ENCODE measurements at places on chromosomes 16 and 17.

GRCh38 chr16:80948886-80949493, 57.7 kb downstream of the CMC2 start:
- peak; percentile 49 for DNase-seq

DNA sequence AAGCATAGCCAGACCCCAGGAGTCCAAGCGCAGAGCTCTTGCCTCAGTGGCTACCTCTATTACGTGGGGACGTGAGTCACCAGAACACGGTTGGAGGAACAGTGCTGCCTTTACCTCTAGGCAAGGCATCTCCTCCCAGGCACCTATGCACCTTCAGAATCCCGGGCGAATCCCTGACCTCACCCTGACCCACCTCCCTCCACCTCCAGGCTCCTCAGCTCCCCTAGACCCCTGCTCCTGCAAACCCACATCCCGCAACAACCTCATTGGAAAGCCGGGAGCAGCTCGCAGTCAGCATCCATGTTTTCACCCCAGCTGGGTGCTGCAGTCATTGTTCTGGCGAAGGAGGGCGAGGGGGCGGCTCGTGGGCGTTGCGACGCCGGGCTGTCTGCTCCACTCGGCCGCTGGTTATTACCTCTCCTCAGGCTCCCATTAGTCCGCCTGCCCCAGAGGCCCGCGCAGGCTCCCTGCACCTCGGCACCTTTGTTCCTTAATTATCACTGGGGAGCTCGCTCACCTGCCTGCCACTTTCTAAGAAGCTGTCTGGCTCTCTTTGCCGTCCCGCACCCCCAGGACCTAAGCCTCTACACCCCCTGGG, 24.6 kb upstream of the DLX4 start:
- no peak for DNase-seq

GRCh38 chr17:82134101-82134500, 36.1 kb upstream of the FASN start:
- no peak for DNase-seq

DNA sequence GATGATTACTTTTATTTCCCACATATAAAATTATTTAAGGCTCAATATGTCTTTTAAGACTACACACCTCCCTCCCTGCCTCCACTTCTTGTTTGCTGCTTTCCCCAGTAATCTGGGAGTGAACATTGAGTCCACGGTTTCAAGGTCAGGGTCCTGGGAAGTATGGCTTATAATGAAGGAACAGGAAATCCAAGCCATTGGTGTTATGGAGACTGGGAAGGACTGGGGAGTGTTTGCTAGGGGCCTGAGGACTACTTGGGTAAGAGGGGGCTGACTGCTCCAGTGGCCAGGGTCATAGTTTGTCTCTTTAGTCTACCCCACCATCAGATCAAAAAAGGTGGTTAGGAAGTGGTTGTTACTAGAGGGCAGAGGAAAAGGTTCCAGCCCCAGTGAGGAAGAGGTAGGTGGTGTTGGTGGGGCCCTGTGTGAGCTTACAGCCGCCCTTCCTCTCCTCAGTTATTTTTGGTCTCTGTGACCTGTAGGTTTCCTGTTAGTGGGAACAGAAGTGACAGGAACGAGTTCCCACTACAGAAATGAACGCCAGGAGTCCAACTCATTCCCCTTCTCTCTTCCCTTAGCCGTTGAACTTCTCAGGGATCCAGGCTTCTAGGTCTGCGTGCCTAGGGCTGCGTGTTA, 742 bp upstream of the SLC16A13 start:
- DNase-seq = no peak

- no peak for DNase-seq
These were observed 14.8 kb upstream of the GRIN2A start for GRCh38 chr16:10196999-10197398.

GRCh38 chr17:50109785-50110184, 14.6 kb downstream of the PDK2 start:
- DNase-seq = no peak

DNA sequence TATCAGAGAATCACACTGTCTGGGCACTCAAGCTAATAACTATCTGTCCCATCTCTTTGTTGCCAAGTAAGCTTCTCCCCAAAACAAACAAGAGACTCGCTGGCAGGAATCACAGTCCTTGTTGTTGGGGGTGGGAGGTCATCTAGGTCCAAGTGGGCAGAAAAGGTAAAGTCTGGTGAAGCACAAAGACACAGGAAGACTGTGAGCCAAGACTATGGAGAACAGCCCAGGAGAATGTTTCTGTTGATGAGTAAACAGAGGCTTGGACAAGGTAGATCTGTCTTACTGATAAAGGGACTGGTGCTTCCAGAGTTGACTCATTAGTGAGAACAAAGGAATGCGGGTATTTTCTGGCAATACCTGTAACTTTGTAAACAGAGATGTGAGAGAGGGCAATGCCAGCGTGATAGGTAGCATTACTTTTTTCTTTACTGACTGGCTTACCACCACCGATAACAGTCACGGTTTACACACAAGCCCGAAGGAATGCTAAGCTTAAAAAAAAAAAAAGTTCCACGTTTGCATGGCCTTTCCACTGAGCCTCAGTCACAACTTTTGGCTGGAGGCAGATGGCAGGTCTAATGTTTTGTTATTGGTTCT, 11.5 kb upstream of the MMD start:
- no peak for DNase-seq

DNA sequence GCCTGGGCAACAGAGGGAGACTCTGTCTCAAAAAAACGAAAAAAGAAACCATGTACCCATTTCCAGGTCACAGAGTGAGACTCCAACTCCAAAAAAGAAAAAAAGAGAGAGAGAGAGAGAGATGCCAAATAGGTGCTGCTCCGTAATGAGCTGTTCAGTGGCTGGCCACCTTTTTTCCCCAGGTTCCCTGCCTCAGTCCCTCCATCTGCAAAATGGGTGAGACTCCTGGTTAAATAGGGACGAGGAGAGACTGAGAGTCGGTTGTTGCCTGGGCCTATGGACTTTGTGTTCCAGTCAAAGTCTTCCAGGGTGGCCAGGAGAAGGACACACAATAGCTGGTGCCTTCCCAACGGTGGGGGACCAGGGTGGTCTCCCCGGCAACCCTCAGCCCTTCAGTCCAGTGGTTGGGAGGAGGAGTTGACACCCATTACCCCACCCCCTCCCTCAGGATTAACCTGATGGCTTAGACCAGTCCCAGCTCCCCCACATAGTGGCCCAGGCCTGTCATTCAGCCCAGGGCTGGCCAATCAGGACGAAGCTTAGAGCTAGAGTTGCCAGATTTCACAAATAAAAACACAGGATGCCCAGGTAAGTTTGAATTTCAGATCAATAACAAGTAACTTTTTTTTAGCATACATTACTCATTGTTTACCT, 258.2 kb downstream of the PARN start:
- DNase-seq = no peak

GRCh38 chr16:30858829-30859423, 35.0 kb downstream of the BCL7C start:
- DNase-seq = no peak

GRCh38 chr16:8796469-8797363, 723 bp downstream of the TMEM186 start:
- no peak for DNase-seq

DNA sequence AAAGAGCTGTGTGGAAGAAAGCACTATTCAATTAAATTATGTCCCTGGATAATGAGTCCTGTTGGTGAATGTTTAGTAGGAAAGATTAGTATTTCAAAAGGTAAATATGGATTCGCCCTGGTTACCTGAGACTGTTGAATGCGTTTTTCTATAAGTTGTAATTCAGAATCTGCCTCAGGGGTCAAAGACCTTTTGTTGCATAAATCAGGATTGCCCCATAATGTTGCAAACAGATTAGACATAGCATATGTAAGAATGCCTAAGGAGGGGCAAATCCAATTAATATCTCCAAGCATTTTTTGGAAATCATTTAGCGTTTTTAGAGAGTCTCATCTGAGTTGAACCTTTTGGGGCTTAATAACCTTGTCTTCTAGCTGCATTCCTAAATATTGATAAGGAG, 70.1 kb upstream of the ARL4D start:
- no peak for DNase-seq

DNA sequence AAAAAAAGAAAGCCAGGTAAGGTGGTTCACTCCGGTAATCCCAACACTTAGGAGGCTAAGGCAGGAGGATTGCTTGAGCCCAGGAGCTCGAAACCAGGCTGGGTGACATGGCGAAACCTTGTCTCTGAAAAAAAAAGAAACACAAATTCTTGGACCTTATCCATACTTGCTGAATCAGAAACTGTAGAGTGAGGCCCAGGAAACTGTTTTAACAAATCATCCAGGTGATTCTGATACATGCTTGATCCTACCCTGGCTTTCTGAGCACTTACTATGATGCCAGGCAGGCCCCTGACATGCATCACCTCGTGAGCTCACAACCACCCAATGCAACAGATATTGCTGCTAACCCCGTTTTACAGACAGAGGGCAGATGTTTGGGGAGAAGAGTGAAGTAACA, 4.0 kb upstream of the NAE1 start:
- DNase-seq = no peak

DNA sequence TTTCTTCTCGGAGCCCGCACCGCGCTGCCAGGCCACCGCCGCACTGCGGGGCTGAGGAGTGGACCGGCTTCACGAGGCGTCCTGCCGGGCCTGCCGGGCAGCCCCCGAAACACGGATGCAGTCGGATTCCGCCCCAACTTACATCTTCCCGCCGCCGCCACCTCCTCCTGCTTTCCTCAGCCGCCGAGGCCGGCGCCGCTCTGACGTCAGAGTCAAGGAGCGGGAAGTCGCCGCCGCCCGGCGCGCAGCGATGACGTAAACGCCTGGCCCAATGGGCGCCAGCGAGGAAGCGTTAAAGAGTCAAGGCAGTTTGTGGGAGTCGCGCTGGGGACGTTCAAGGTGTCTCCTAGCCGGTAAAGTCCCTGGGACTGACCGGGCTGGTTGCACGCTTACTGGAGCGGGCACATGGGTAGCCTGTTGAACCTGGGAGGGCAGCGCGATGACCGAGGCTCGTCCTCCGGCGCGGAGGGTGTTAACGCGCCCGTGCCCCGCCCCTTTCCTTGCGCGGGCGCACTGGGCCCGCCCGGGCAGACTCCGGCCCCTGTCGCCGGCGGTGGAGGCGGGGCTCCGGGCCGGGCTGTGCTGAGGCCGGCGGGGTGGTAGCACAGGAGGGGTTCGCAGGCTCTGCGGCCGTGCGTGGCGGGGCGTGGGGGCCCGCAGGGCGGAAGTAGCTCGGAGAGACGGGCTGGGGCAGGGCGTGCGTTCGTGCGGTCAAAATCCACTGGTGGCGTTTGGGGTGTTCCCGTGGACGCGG, at the start of gene RNPS1:
Gene RNPS1 (minus strand): TSS at position 214 of the 754 bp plus-strand sequence. CDS start 3,483 bp downstream, outside the sequence.
- DNase-seq = peak; percentile 97

GRCh38 chr17:47945080-47945479, 3.7 kb downstream of the PNPO start:
- DNase-seq = no peak

- peak; percentile 23 for DNase-seq
These were observed 13.4 kb downstream of the UBALD1 start for GRCh38 chr16:4601036-4601863.

GRCh38 chr17:51869387-51869786, 289.1 kb downstream of the CA10 start:
- no peak for DNase-seq

DNA sequence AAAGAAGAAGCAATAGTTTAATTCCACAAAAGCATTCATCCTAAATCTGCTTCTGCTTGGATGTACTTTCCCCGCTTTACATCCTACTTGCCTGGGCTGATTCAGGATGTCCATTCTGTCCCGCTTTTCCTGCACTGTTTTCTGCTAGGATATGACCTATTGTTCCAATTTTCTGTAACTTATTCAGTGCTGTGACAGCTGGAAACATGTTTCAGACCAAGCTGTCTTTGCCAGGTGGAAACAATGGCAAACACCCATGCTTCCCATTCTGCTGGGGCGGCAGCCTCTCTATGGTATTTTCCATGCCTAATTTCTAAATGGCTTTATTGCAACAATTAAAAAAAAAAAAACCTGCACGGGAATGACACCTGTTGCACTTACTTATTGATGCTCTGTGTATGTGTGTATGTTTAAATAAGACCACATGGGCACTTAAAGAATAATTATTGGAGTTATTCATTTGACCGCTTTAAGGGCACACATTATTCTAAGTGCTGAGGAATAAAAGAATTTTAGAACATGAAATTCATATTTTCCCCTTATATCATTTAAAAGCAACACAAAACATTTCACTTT, 21.0 kb downstream of the COQ7 start:
- no peak for DNase-seq

GRCh38 chr17:2177235-2177811, 122.4 kb downstream of the HIC1 start:
- no peak for DNase-seq

GRCh38 chr17:27596566-27597187, 34.3 kb upstream of the LGALS9 start:
- DNase-seq = no peak

DNA sequence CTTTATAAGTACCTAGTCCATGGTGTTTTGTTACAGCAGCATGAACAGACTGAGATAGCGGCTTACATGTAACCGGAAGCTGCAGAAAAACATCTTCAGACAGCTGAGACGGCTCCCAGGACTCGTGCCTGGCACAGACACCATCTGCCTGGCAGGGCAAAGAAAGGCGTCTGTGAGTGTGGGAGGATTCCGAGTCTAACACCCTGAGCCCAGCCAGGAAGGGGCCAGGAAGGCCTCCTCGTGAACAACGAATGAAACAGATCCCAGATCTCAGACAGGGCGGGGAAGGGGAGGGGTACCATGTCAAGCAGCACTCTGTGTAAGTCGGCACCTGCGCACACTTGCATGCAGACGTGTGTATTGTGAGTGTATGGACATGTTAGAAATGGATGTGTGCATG, 4.4 kb upstream of the CSNK1D start:
- no peak for DNase-seq

- DNase-seq = no peak
These were observed 120.3 kb upstream of the CRHR1 start for GRCh38 chr17:45663772-45664171.

DNA sequence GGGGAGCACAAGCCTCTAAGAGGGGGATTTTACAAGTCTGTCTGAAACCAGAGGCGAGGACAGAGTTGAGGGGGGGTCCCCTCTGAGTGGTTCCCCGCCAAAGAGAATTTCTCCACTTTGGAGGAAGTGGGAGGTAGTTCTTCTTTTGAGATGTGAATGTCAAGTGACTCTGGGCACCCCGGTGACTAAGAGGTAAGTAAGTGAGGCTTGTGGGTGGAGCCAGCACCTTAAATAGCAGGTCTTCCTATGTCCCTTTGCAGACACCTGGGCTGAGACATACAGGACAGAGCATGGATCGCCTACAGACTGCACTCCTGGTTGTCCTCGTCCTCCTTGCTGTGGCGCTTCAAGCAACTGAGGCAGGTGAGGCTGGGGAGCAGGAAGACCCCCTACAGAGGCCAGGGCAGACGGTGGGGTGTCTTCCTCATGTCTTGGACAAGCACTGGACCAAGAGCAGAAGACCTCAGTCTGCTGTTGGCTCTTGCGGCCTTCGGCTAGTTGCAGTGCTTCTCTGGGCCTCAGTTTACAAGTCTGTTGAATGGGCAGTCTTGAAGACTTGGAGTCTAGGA, at the start of gene CCL22:
Gene CCL22 (plus strand): TSS at position 257 of the 569 bp plus-strand sequence. CDS start 34 bp downstream, at position 291.
- DNase-seq = no peak
